Germinal center (tissue), 1 donor: ENCODE measurements at places on chromosomes 3 and 15.

DNA sequence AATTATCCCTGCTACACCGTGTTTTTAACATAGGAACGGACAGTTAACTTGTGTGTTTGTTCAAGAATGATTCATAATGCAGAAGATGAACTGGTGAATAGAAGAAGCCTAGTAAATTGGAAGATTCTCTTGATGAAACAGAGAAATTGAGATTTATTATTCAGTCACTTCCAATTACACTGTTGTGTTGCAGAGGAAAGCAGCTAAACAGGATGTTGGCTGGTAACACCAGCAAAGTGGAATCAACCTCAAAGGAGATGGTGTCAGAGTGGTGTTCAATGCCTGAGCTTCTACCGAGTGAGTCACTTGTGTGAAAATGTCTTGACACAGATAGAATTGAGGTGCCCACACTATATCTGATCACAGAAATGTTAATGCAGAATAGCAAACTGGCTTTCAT lies 399.6 kb downstream of the LPP start:
- no peak for DNase-seq

- no peak for DNase-seq
Measured at GRCh38 chr15:29857221-29857789, 35.0 kb upstream of the TJP1 start.

DNA sequence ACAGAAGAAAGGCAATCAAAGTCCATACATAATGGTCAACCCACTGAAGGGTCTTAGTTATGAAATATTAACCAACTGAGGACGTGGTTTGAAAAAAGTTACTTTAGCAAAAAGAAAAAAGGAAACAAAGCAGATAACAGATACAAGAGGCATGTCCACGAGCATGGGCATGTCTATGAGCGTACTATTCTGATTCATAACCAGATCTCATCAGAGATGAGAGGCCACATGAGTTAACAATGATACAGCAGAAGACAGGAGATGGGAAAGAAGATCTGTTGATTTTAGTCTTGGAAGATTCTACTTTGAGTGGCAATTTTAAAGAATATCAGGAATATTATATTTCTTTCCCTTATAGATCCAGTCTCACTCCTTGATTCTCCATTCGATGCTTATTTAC lies 262.9 kb upstream of the SLITRK3 start:
- DNase-seq, result no peak

GRCh38 chr3:106454497-106454896 lies 585.7 kb upstream of the CBLB start:
- no peak for DNase-seq

DNA sequence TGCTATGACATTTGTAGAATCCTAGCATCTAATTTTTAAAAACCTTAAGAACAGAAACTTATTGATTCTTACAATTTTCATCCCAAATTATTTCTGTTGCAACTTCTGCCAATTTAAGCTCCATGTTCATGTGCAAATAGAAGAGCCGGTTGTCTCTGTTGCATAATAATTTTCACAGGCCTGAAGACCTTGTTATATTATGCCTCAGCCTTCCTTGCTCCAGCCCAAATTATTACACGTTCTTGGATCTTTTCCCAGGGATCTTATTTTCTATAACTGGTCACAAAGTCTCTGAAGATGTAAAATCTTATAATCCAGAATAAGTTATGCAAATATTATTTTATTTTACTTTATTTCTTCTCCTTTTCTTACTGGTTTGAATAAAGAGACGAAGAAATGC lies 210.7 kb upstream of the DPH6 start:
- no peak for DNase-seq

GRCh38 chr3:166917437-166917836 lies 462.7 kb downstream of the ZBBX start:
- DNase-seq, result no peak

DNA sequence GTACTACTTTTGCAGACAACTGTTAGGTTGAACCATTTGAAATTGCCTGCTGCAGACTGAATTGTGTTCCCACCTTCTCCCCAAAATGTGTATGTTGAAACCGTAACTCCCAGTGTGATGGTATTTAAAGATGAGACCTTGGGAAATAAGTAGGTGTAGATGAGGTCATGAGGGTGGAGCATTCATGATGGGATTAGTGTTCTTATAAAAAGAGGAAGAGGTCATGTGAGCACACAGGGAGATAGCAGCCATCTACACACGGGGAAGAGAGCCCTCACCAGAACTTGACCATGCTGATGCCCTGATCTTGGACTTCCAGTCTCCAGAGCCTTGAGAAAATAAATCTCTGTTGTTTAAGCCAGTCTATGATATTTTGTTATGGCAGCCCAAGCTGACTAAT lies 17.4 kb upstream of the FHIT start:
- DNase-seq, result no peak

DNA sequence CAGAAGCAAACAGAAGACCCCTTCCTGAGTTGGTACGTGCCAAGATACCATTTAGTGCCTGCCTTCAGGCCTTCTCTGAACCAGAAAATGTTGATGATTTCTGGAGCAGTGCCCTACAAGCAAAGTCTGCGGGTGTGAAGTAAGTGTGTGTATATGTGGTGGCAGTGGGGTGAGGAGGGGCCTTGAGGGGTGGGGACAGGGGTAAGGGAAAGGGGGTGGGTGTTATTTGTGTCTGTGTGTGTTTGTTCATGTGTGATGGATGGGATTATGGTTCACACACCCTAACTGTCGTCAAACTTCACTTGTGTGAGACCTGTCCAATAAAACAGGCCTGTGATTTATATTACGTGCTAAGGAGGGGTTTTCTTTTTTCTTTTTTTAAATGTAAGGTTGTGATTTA lies 92.2 kb downstream of the USP13 start:
- DNase-seq, result no peak

DNA sequence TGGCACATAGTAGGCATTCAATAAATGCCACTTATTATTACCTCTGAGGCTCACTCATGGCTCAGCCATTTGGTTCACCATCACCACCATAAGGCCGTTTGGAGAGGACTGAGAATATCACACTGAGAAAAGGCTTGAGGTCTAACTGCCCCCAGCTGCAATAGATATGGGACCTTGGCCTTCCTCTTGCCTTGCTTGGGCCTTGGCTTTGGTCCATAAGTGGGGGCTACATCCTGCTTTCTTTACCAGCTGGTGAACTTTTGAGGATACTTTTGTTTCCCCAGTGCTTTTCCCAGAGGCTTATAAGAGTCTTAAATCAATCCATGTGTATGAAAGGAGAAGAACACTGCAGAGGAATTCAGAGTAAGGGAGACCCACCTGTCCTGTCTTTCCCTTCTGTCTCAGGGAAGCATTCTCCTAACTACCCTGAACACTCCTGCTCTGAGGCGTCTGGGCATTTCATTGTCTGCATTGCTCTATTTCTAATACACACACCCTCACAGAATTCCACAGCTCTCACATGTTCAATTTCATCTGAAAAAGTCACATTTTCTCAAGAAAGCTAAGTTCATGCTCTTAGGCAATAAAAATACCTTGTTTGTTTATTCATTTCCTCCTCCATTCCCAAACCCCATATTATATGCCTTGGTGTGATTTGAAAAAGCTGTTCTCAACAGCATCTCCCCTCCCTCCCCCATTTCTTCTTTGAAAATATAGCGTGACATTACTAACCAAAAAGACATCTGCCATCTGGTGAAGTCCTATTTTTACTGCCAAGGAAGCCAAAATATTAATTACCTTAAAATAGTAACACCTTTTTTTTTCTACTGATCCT lies 22.5 kb upstream of the KCNMB2 start:
- no peak for DNase-seq

DNA sequence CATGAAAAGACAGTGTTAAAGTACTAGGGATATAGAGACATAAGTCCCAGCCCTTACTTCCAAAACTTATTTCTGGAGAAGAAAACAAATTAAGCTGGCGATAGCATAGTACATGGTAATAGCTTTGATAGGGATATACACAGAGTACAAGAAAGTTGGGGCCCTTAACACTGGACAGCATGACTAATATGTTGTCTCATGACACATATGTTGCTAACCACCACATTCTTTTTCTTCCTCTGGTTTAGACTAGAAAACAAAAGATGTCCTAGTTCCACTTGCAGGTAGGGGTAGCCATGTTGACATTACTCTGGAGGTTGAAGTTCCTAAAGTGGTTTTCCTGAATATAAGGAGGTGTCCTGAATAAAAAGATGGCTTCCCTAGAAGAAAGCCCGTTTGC lies 75.3 kb downstream of the RFX7 start:
- DNase-seq, result no peak

DNA sequence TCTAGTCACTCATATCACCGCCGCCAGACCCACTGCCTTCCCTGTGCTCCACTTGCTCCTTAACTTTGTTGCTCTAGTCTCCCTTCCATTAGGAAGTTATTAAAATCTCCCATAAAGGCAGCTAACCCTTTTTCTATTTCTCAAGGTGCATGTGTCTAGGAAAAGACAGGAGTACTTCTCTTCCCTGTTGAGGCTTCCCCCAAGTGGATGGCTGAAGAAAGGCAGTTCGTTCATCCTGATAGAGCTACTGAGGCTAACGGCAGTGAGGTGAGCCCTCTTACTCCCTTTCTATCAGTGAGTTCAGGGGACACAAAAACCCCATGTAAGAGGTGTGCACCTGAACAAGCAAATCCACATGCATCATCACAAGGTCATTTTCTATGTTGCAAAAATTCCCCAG lies 397.8 kb downstream of the IGSF11 start:
- no peak for DNase-seq

GRCh38 chr3:17932136-17932771 lies 189.8 kb upstream of the TBC1D5 start:
- DNase-seq, result no peak

GRCh38 chr3:132594498-132594897 lies 2.6 kb upstream of the ACKR4 start:
- DNase-seq, result no peak

- peak; percentile 73 for DNase-seq
Measured at GRCh38 chr15:75069301-75069925, 46.0 kb downstream of the PPCDC start.

DNA sequence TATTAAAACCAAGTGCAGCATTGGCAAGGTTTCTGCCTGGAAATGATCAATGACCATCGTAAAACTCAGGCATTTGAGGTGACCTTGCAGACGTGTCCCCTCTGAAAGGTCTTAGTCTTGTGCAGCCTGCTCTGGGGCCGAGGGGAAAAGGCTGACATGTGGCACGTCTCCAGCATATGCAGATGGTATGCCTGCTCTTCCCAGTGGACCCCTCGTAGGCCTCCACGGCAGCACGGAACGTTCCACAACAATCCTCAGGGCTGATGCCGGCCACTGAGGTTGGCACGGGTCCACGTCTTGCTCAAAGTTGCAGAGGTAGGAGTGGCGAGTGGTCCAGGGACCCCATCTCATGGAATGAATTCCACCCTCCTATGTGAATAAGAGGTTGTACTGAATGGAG lies 247.5 kb upstream of the LYSMD4 start:
- DNase-seq, result no peak

GRCh38 chr3:98099848-98100247 lies 12.9 kb downstream of the OR5AC2 start:
- no peak for DNase-seq

DNA sequence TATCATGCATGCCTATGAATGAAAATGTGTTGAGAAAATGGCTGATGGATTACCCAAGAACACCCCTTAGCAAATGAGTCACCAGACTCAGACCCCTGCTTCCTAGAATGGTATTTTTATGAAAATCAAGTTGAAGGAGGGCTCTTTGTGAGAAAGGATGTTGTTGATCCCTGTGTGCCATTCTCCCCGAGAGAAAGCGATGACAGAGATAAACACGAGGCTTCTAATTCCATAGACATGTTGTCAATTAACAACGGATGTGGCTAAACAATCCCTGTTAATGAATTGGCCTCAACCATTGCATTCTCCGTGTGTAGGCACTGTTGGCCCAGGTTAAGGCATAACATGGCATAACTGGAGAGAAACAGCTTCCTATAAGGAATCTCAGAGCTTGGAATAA lies 5.8 kb upstream of the OXTR start:
- DNase-seq, result no peak

GRCh38 chr15:81939604-81940440 lies 106.0 kb downstream of the MEX3B start:
- peak; percentile 33 for DNase-seq

- DNase-seq, result no peak
Measured at GRCh38 chr3:197407526-197407925, 109.1 kb upstream of the DLG1 start.

DNA sequence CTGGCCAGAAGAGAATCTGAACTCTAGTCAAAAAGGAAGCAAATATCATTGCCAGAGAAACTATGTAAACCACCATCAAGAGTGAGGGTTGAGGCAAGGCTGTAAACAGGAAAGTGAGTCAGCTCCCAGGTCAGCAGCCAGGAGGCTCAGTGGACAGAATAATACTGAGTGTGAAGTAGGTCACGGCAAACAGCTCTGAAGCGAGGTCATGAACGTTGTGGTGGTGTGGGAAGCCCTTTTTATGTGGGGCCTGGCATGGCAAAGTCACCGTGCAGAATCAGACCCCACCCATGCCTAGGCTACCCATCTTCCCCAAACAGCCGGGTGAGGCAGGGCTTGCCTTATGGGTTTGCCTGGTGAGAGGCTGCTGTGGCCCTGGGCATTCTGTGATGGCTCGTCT lies 43.9 kb downstream of the THBS1 start:
- DNase-seq, result no peak

DNA sequence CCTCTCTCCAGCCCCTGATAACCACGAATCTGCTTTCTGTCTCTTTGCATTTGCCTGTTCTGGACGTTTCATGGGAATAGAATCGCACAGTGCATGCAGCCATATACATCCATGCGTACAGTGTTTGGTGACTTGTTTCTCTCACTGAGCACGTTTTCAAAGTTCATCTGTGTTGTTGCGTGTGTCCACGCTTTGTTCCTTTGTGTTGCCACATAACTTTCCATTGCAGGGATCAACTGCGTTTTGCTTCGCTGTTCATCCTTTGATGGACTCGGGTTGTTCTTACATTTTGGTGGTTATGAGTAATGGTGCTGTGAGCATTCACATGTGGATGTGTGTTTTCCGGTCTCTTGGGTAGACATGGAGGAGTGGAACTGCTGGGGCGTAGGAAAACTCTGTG lies 56.4 kb upstream of the TAMM41 start:
- no peak for DNase-seq

DNA sequence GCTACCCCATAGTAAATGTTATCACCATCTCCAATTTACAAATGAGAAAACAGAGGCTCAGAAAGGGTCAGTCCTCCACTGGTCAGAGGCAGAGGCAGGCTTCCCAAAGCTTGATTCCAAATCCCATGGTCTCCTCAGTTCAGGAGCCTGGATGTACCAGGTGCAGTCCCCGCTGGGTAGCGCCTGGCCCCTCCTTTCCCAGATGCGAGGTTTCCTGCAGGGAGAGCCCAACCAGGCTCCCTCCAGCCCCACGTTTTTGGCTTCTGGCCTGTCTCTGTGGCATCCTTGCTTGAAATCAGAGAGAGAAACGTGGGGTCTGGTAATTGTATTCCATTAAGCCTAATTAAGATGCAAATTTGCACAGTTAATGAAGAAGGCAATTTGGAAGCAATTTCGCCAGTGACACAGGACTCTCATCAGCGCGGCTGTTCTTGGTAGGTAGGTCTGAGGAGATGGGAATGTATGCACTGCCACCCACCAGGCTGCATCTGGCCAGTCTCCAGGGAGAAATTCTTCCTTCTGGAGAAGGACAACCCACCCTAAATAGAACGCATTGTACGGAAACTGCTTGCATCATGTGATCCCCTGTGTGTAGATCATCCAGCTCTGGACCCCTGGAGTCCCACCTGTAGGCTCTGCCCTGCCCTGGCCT lies 50.5 kb downstream of the HRH1 start:
- DNase-seq, result no peak

GRCh38 chr15:89121414-89121813 lies 33.2 kb downstream of the ABHD2 start:
- DNase-seq, result peak; percentile 28
